ENCODE measurements at places on chromosomes 4 and X.
A peak's percentile ranks its signal among the peaks of the same experiment; 100 is the strongest.

GRCh38 chrX:84187533-84188319 lies at the start of gene RPS6KA6:
TSS of gene RPS6KA6 (minus strand) at chrX:84188199. CDS start at chrX:84187899, 300 bp downstream.
- DNase-seq = no peak

DNA sequence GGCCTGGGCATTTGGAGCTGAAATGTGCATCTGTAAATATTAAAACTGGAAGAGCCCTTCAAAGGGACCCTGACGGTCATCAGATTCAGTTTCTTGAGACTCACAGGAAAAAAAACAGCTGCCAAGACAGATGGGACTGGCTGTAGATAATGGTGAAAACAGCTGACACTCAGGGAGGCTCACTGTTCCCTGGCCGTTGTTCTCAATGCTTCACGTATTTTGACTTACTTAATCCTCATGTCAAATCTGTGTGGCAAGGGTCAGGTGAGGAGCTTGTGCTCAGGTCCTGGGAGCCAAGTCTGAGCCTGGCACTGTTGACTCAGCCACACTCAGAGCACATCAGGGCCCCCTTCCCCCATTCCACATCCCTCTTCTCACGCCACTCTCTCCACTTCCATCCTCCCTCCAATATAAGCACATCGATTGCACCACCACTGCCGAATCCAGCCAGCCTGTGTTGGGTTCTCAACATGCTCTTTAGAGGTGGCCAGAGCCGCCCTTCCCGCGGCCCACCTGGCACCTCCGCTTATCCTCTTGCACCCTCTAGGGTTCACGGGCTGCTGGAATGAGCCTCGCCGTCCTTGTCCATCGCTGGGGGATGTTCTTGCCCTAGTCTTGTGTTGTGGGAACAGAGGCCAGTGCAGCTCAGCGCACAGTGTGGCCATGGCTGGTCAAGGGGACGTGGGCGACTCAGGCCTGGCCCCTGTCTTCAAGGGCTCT lies 40.1 kb downstream of the EVC start:
- DNase-seq = peak; percentile 83

DNA sequence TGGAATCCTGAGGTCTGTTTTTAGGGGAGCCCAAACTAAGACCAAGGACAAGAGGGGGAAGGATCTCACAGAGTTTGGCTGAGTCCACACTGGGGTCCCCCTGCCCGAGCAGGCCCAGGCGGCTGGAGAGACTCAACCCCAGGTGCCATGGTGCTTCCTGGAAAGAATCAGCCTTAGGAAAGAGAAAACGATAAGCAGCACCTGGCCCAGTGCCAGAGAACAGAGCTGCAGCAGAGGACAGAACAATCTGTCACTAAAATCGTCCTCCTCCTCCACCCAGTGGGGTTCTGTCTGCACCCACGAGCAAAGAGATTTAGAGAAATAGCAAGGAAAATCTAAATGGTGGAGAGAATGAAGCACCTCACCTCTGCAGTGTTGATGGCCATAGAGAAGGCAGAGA lies 470.5 kb downstream of the BCOR start:
- no peak for DNase-seq

GRCh38 chr4:6076391-6076790 lies 58.2 kb upstream of the C4orf50 start:
- no peak for DNase-seq

GRCh38 chrX:55033429-55033828 lies 2.7 kb upstream of the ALAS2 start:
- DNase-seq = no peak

All from AG09309 (cell line).